Stimulated activated CD8-positive, alpha-beta memory T cell treated with anti-CD3 and anti-CD28 coated beads, Interleukin-15, amount 100 ng/mL, for 48 hours (primary cell): ENCODE measurements at places on chromosomes 12 and 14.

- DNase-seq, result no peak
Measured at GRCh38 chr14:106845286-106846087, 1319.1 kb downstream of the TMEM121 start.

GRCh38 chr12:4003576-4003975 lies 130.4 kb upstream of the PARP11 start:
- DNase-seq, result no peak

- no peak for DNase-seq
Measured at GRCh38 chr12:124289634-124290600, 5.0 kb upstream of the RFLNA start.

DNA sequence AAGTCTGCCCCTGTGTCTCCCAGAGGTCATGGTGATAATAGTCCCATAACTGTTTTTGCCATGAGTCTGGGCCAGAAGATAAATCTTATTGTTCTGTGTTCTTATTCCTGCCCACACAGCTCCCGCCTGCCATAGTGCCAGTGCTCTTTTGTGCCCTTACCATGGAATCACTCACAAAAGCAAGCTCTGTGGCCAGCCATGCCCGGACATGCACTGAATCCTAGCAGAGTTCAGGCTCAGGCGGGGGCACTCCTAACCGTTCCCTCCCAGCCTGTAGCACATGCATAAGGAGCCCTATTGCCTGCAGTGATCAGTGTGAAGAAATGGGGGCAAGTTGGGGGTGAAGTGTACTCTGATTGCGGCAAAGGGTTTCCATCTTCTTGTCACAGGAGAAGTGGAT lies 33.3 kb downstream of the DHRS2 start:
- DNase-seq, result no peak

- no peak for DNase-seq
Measured at GRCh38 chr12:20513189-20513588, 144.9 kb downstream of the PDE3A start.

- DNase-seq, result no peak
Measured at GRCh38 chr12:95582230-95583058, 31.2 kb upstream of the USP44 start.
